EL (cell line): ENCODE measurements at places on chromosomes 13 and 19.
A peak's percentile ranks its signal among the peaks of the same experiment; 100 is the strongest.

DNA sequence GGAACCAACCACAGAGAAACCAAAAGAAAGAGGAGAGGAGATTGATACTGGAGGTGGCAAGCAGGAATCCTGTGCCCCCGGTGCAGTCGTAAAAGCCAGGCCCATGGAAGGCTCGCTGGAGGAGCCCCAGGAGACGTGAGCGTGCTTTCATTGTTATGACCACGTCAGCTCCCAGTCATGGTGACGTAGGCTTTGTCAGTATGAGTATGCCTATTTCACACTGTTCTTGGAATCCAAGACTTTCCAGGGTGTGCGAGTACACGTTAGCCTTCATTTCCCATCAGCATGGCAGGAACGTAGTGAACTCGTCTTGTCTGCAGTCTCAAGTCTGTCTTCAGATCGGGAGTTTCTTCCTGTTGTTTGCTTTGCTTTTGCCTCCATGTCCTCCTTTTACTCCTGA is 15.4 kb upstream of the CHAMP1 start:
- no peak for DNase-seq

DNA sequence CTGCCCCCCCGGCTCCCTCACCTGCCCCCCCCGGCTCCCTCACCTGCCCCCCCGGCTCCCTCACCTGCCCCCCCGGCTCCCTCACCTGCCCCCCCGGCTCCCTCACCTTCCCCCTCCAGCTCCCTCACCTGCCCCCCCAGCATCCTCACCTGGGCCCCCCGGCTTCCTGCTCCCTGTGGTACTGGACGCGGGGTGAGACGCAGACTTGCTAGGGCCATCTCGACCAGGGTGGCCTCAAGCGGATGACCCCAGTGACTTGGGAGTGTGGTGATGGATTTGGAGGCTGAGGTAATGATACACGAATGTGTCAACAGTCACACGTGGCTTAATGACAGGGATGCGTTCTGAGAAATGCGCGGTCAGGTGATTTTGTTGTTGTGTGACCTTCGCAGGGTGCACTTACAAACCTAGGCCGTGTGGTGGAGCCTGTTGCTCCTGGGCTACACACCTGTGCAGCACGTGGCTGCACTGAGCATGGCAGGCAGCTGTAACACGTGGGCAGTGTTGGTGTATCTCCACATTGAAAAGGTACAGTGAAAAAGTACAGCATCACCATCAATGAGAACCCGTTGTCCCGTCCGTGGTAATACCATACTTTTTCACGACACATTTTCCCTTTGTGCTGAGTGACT is 197.8 kb downstream of the TEX29 start:
- no peak for DNase-seq

GRCh38 chr13:80082396-80083080 is 258.4 kb downstream of the SPRY2 start:
- DNase-seq = peak; percentile 54

- DNase-seq = no peak
These were observed 44.6 kb upstream of the GPR183 start for GRCh38 chr13:99351772-99352171.
